ENCODE measurements at places on chromosomes 12 and 14.

DNA sequence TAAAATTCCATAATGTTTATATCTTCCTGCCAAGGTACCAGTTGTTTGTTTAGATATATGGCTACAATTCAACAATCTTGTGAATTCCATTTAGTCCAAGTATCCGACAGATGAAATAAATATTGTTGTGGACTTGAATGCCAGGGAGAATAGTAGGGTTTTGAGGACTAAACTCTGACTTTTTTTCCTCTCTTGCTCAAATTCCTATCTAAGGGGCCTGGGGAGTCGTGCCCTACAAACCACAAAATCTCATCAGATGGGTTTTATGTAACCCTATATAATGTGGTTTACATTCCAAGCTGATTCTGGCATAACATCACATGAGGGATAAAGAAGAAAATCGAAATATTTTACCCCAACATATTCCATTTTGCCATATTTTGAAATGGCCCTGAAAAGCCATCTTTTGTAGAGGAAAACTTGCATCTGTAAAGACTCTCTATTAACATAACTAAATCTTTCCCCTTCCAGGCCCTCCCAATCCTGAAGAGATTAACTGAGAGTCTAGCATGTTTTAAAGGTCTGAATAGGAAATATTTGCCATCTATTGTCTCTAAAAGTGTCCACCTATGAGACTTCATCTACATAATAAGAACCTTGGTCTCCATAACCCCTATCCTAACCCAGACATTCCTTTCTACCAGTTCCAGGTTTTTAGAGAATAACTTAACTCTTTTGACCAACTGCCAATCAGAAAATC lies 184.7 kb upstream of the KITLG start:
- no peak for DNase-seq

DNA sequence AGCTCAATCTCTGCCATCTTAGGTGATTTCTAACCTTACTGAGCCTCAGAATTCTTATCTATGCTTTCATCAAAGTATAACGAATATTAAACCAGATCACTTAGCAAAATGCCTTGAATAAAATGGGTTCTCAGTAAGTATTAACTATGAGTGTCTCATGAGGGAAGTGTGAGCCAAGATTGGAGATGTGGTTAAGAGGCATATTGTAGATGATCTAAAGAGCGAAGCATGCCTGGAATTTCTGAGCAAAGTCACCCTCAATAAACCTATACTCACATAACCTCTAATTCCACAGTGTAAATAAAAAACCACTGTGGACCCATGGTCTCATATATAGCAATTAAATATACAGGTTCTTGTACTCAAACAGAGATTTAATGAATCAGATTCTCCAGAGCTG lies 193.1 kb upstream of the FSCB start:
- DNase-seq: no peak

DNA sequence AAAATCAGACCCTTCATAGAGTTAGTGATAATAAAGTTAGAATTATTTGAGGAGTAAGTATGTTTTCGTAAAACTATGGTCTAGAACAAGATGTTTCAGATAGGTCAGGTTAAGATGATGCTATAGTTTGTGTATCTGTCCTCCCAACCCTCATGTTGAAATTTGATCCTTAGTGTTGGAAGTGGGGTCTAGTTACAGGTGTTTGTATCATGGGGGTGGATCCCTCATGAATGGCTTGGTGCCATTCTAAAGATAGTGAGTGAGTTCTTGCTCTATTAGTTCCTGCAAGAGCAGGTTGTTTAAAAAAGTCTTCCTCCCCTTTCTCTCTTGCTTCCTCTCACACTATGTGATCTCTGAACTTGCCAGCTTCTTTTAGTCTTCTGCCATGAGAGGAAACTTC lies 707.3 kb upstream of the FOXG1 start:
- no peak for DNase-seq

- DNase-seq: no peak
Measured at GRCh38 chr14:75252254-75252837, 26.3 kb upstream of the FOS start.

DNA sequence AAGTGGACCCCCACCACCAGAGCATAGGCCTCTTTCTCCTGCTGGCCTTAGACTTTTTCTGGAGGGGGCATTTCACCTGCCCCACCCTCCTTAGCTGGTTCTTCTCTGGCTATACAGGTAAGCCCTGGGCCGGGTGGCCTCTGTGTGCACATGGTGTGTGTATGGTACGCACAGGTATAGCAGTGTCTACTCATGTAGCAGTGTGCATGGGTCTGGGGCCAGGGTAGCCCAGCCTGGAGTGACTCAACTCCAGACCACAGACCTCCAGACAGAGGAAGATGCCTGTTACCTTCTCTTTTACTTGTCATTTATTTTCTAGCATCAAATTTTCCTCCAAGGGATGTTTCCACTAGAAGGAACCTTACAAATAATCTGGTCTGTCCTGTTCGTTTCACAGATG lies 6.9 kb downstream of the KCNA5 start:
- DNase-seq: no peak

DNA sequence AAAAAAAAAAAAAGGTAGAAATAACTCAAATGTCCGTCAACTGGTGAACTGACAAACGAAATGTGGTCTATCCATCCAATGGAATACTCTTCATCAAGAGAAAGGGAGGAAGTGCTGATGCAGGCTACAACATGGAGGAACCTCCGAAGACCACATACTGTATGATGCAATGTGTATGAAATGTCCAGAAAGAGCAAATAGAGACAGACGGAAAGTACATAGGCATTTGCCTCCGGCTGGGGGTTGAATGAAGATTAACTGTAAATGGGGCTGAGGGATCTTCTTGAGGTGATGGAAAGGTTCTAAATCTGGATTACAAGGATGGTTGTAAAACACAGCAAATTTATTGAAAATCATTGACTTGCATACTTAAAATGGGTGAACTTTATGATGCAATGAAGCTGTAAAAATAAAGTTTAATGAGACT lies 35.4 kb downstream of the DLK1 start:
- no peak for DNase-seq

GRCh38 chr12:97597031-97597751 lies 134.6 kb downstream of the RMST start:
- DNase-seq: no peak

DNA sequence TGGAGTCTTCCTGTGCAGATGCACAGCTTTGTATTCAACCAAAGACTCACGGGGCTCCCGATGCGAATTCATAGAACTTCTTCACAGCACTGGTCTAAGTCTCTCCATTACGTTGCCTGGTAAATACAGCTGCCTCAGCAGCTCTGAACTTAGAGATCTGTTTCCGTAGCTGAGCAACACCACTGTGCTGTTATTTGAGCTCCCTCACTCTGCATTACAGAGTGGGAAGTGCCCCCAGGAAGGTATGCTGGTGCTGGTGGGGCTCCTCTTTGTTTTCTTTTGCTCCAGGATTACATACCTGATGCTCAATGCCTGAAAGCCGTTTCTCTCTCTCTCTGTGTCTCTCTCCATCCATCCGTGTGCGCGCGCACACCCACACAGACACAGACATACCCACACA lies 227.5 kb upstream of the RMST start:
- no peak for DNase-seq

GRCh38 chr14:68891851-68892660 lies 87.0 kb downstream of the ACTN1 start:
- no peak for DNase-seq

GRCh38 chr14:104292084-104292970 lies 153.9 kb downstream of the KIF26A start:
- no peak for DNase-seq

DNA sequence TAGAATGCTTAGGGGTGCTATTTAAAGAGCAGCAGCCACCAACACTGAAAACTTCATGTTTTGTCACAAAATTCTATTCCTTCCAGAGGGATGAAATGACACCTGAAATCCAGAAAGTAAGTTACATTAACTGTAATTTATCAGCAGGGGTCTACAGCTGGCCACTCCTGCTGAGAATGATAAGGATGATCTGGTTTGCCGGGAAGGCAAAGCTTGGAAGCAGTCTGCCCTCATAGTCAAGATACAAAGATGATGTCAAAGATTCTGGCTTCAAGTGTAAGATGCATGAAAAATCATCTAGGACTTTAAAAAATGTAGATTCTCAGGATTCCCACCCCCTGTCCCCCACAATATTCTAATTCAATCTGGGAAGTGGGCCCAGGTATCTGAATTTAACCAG lies 58.4 kb downstream of the DCAF5 start:
- DNase-seq: no peak

- DNase-seq: no peak
Measured at GRCh38 chr12:41223600-41223999, 35.5 kb downstream of the PDZRN4 start.

DNA sequence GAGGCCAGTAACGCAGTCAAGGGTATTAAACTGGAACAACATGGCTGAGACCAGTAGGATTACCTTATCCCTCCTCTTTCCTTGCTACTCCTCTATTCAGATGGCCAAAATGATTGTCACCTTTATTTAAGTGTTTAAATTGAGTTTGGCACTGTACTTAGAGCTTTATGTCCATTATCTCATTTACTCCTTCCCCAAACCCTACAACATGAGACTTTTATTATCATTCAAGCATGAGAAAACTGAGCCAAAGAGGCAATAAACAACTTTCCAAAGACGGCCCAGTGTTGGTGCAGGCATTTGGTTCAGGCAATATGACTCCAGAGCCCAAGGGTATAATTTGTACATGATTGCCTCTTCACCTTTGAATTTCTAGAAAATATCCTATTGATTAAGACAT lies 370.9 kb upstream of the KITLG start:
- DNase-seq: no peak

DNA sequence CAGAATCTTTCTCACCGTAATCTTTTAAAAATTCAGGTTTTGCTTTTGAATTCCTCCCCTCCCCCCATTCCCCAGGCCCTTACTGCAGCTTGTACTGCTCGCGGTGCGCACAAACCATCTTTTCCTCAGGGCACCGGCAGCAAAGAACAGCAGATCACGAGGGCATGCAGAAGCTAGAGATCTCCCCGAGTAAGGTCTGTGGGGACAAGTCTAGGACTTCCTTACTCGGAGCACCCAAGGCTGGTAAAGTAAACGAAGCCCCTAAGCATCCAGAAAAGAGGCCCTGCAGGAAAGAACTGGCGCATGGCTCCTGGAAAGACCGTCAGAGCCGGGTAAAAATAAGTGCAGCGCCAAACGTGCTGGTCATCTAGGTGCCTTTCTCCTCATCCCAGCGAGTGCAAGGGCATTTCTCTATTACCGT lies 727 bp downstream of the LDHB start:
- DNase-seq: peak; percentile 53

DNA sequence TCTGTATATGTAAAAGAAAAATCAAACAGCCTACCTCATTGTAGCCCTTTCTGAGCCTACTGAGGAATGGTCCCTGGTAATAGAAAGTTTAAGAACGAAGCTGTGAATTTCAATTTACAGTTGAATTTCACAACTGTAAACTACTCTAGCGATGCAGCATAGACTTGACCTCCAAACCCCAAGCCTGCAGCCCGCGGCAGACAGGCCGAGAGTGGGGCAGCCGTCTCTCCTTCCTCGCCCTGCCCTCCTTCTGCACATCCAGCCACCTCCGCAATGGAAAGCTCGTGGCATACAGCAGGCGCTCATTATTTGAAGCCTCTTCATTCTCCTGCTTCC lies 15.3 kb downstream of the RNASE2 start:
- DNase-seq: no peak

GRCh38 chr14:92638904-92639303 lies 109.5 kb downstream of the LGMN start:
- no peak for DNase-seq

DNA sequence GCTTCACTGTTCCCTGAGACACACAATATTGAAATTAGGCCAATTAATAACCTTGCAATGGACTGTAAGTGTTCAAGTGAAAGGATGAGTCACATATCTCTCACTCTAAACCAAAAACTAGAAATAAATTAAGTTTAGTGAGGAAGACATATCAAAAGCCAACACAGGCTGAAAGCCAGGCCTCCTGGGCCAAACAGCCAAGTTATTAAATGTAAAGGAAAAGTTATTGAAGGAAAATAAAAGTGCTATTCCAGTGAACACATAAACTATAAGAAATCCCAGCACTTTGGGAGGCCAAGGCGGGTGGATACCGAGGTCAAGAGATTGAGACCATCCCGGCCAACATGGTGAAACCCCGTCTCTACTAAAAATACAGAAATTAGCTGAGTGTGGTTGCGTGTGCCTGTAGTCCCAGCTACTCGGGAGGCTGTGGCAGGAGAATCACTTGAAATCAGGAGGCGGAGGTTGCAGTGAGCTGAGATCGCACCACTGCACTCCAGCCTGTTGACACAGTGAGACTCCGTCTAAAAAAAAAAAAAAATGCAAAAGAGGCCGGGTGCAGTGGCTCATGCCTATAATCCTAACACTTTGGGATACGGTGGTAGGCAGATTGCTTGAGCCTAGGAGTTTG lies 10.4 kb upstream of the HEATR5A start:
- DNase-seq: no peak

- peak; percentile 44 for DNase-seq
Measured at GRCh38 chr14:75711105-75711795, 50.2 kb downstream of the TTLL5 start.

GRCh38 chr12:67645601-67646000 lies 2.9 kb upstream of the DYRK2 start:
- no peak for DNase-seq

DNA sequence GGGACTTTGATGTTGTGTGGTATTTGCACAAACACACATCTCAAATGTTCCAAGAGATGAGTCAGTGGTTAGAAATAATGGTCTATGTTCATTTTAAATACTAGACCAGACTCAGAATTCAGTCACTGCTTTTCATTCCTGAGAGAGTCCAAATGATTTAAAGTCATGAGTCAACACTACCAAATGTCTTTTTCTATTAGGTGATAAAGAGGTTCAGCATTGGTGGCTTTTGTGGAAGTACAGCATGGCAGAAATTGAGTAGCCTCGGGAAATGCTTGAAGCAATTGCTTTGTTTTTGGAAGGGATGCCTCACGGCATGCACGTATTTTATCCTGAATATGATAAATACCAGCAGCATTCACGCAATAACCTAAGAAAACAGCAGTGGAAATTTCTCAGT lies 115.7 kb downstream of the DIO2 start:
- no peak for DNase-seq

- no peak for DNase-seq
Measured at GRCh38 chr14:23307146-23307530, 505 bp downstream of the BCL2L2 start.

DNA sequence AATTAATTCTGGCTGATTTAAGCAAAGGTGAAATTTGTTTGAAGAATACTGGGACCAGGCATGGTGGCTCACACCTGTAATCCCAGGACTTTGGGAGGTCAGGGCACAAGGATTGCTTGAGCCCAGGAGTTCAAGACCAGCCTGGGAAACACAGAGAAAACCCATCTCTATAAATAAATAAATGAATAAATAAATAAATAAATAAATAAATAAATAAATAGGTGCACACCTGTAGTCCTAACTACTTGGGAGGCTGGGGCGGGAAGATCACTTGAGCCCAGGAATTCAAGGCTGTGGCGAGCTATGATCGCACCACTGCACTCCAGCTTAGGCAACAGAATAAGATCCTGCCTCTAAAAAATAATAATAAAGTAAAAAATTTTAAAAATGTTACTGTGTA lies 4.4 kb upstream of the C14orf39 start:
- no peak for DNase-seq

- no peak for DNase-seq
Measured at GRCh38 chr14:103220982-103221641, 97.9 kb downstream of the TNFAIP2 start.

- no peak for DNase-seq
Measured at GRCh38 chr12:9721394-9722092, 11.4 kb downstream of the CLECL1 start.

- DNase-seq: no peak
Measured at GRCh38 chr14:31837031-31837430, 240.1 kb upstream of the ARHGAP5 start.

Data from Jurkat, Clone E6-1 (cell line).